ENCODE measurements at places on chromosomes 13 and 19.

DNA sequence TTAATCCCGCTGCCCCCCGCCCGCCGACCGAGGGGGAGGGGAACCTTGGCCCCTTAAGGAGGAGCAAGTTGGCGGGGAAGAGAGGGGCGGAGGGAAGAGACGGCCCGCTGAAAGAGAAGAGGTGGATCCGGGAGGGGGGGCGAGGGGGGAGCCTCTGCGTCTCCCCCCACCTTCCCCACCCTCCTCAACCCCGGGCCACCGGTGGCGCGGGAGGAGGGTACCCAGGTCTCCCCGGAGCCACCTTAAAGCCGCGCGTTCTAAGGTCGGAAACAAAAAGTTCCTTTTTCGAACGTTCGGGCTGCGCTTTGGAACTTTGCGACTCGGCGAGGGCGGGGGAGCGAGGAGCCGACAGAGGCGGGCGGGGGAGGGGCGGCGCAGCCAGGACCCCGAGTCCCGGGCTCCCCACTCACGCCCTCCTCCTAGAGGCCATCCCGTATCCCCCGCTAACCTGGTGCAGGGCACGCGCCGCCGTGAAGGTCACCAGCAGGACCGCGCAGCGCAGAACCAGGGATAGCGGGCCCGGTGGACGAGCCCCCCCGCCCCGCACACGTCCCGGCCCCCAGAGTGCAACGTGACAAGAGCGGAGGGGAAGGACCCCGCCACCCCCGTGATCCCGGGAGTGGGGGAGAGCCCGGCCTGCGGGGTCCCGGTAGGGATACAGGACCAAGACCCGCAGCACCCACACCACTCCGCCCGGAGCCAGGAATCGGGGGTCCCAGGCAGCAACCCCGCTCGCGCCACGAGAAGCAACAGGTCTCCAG, 659 bp downstream of the ERF start:
- DNase-seq, result peak; percentile 72

GRCh38 chr13:106129273-106129672, 406.2 kb downstream of the EFNB2 start:
- no peak for DNase-seq

DNA sequence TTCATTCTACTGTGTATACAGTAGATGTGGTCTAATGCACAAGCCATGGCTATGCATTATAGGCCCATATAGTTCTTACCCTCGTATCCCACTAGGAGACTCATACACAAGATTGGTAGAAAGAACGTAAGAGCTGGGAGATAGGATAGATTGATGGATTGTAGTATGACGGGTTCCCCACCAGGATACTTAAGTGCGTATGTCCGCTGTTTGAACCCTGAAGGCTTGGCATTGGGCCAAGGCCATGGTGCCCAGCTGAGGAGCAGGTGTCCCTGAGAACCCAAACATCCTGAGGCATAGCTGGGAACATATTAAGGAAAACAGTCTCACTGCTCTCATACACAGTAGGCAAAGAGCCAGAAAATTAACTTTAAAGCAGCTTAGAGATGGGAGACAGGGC, 617.5 kb upstream of the KLF12 start:
- DNase-seq, result no peak

- DNase-seq, result no peak
Observed at GRCh38 chr19:2678044-2678671, 24.3 kb downstream of the GNG7 start.

GRCh38 chr19:49512970-49513745, 697 bp downstream of the FCGRT start:
- DNase-seq, result no peak

DNA sequence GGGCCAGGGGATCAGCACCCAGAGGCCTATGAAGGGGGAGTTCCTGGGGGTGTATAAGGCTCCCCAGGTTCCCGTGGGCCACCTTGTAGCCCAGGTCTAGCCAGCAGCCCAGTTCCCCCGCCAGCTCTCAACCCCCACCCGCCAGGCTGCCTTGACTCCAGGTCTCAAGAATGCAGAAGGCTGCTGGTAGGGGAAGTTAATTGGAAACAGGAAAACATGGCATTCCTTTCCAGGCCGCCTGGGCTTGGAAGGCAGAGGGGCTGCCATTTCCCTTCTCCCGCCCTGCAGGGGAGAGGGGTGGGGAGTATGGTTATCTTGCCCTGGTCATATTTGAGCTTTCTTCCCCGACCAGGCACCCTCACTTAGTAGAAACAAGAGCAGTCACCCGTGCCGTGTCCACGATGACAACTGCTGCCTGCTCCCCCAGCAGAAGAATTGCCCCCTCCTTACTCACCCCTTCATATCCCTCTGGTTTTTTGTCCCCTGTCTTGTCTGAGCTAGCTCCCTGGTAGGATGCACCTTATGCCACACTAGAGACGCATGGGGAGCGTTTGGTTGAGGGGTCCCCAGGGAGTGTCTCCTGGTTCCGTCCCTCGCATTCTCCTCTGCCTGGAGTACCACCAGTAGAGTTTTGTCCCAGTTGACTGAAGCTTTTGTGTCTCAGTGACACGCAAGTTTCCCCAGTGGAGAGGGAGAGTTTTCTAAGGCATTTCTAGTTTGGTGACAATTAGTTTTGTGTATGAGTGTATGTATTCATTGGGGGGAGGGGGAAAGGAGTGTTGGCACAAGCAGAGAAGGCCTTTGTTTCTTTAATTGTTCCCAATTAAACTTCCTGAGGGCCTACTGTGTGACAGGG, 4.5 kb downstream of the BICRA start:
- no peak for DNase-seq

DNA sequence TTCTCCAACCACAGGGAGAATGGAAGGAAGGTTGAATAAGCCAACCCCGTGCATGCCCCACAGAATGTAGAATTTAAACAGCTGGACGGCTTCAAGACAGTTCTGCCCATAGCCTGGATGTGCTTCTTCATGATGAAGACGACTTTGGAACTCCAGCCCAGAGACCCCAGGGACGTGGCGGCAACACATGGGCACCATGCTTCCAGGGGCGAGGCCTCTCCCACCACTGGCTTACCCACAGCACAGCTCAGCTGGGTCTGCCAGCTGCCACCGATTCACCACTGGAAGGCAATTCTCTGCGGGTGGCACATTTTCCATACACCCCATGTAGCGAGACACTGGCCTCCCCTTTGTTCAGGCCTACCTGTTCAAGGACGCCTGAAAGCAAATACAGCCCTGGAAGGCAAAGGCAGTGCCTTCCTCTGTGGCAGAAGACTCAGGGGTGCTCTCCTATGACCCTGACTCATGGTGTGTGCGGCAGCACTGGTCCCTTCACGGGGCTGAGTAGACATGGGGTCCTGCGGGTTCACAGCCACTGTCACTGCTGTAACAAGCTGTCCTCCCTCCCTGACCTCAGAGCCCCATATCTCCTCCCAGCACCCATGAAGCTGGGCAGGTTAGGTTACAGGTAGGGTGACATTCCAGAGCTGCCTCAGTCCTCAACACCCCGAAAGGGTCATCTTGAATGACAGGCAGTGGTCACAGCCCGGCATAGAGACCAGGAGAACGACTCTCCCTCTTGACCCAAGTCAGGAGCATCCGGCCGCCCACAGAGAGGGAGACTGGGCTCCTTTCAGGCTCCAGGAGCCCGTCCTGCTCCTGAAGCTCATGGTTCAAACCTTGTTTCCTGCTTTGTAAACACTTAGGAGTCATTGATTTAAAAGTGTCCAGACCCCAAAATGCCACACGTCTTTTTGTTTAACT, 72.7 kb downstream of the SPACA7 start:
- no peak for DNase-seq

DNA sequence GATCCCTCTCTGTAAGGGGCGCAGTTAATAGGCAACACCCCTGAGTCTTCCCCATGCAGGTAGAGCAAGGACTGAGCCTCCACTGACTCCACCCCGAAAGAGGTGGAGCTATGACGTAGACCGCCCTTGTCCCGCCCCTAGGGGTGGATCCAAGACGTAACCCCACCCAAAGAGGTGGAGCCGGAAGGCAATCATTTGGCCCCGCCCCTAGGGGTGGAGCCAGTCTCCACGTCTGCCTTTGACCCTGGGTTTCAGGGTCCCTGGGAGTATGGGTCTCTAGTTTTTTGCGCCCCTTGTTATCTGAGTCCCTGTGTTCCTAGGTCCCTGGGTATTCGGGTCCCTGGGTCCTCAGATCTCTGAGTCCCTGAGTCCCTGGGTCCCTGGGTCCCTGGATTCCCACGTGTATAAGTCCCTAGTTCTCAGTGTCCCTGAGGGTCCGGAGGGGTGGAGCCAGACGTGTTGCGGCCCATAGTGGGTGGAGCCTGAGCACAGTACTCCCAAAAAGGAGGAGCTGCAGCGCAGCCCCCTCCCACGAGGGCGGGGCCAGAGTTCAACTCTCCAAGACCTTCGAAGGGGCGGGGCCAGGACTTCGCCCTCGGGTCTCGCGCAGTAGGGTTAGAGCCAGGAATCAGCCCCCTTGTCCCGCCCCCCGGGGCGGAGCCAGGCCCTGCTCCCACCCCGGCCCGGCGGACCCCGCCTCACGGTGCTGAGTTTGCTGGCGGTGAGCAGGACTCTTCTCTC, 5.3 kb downstream of the DENND1C start:
- peak; percentile 39 for DNase-seq

- no peak for DNase-seq
Observed at GRCh38 chr13:110014719-110015118, 228.3 kb upstream of the IRS2 start.

DNA sequence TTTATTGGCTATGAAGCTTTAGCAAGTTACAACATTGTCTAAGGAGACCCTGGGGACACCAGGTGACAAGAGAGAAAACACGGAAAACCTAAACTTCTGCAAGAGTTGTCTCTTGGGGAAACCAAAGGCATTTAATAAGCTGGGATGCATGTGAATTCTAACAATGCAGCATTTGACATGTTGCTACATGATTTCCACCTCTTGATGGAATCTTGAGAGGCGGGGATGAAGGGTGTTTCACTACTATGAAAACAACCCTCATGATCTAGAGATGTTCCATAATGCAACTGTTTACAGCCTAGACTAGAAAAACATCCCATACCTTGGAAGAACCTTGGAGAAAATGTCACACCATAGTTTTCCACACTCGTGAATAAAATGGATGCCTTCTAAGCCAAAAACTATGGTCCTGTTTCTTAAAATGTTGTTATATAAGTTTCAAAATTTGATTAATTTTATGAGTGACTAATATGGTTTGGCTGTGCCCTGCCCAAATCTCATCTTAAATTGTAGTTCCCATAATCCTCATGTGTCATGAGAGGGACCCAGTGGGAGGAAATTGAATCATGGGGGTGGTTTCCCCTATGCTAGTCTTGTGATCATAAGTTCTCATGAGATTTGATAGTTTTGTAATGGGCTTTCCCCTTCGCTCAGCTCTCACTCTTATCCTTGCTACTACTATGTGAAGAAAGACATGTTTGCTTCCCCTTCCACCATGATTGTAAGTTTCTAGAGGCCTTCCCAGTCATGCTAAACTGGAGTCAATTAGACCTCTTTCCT, 164.6 kb downstream of the TNFSF13B start:
- no peak for DNase-seq

All from stimulated activated CD4-positive, alpha-beta T cell treated with anti-CD3 and anti-CD28 coated beads, Interleukin-15, amount 100 ng/mL, for 1 hour (primary cell).